Chondrocyte (in vitro differentiated cells): ENCODE measurements at places on chromosomes 5 and 9.

DNA sequence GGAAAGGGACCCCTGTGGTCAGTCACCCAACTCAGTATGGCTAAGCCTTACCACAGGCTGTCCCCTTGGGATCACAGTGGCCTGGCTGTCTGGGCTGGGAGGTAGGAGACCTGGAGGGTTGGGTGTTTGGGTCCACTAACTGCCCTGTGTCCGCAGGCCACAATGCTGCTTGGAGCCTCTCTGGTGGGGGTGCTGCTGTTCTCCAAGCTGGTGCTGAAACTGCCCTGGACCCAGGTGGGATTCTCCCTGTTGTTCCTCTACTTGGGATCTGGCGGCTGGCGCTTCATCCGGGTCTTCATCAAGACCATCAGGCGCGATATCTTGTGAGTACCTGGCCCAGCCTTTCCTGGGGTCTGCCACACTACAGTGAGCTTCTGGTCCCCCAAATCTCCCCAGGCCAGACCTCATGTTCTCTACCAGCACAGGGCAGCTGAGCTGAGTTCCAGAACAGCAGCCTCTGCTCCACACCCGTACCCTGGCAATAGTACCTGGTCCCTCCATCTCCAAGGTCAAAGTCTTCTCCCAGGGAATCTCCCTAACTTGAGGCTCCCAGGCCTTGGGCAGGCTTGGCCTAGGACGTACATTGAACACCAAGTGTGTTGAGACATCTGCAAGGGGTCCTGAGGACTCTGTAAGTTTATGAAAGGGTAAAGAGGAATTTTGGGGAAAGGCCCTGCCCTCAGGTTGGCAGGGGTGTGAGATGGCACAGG lies 2.8 kb downstream of the SLC27A4 start:
- no peak for DNase-seq

DNA sequence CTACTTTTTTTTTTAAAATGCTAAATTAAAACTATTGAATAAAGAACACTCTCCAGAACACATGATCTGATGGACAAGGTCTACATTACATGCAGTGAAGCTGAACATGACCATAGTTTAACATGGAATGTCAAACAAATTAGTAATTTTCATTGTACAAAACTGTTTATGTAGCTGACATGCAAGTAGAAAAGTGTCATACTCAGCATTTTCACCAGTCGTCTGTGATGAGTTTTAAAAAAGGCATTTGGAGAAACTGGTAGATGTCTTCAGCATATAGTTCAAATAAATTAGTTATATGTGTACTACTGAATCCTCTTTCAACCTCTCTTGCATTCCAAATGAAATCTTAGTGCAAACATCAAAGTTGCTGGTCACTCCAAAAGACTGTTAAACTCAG lies 301.9 kb downstream of the FER start:
- no peak for DNase-seq

GRCh38 chr5:148255456-148255855 lies 13.1 kb upstream of the SPINK13 start:
- no peak for DNase-seq

DNA sequence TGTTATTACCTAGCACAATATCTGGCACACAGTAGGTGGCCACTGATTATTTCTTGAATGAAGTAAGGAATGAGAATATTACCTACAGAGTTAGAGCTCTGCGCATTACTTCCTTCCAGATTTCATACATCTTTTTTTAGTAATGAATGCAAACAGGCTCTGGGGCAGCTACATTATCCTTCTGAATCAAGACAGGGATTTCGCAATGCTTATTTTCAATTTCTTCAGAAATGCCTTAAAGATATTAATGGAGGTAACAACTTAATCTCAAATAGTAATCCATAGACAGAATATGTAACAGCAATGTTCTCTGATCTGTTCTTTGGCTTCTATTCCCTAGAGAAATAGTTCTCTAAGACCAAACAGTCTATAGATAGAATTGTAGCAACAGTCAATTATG lies 32.6 kb downstream of the CDKN2A start:
- no peak for DNase-seq

DNA sequence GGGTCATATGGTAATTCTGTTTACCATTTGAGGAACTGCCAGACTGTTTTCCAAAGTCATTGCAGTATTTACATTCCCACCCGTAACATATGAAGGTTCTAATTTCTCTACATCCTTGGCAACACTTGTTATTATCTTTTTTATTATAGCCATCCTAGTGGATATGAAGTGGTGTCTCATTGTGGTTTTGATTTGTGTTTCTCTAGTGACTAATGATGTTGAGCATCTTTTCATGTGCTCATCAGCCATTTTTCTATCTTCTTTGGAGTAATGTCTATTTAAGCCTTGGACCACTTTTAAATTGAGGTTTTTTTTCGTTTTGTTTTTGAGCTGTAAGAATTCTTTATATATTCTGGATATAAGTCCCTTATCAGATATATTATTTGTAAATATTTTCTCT lies 132.8 kb upstream of the RUSC2 start:
- DNase-seq, result no peak

GRCh38 chr5:158499892-158500418 lies 599.8 kb downstream of the EBF1 start:
- DNase-seq, result no peak

DNA sequence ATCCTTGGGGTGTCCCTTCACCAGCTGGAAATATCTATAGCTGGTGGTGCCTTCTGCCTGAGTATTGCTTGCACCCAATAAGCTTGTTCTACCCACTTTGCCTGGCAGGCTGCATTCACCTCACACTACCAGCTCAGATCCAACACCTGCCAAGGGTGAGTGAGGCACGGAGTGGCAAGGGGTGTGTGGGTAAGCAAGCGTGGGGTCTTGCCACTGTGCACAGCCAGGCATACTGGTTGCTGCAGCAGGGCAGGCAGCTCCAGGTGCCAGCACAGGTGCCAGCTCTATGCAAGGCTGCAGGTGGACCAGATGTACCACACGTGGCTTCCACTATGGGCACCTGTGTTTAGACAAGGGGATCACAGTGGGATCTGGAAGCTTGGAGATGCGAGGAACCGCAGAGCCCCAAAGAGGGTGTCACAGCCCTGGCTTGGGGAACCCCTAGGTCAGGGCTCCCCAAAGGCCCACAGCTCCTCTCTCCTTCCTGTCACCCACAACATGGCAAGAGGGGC lies 167.7 kb upstream of the MRPS30 start:
- DNase-seq, result peak; percentile 68

GRCh38 chr9:94911986-94912635 lies 185.6 kb downstream of the AOPEP start:
- no peak for DNase-seq

GRCh38 chr9:2767800-2768677 lies 50.7 kb downstream of the KCNV2 start:
- DNase-seq, result no peak

DNA sequence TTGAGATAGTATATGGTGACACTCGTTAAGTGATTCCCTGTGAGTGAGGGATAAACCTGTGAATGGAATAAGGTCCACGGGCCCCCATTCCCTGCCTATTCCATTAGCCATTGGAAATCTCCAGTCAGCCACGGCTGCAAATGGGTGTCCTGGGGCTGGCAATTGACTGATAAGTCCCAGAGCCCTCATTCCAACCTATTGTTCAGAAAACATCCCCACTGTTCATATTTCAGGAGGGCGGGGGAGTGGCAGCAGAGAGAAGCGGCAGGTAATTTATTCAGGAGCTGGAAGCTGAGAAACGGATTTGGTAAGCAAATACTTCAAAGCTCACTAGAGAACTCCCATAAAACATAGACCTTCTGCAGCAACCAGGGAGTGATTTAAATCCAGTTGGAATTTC lies 42.0 kb downstream of the TMEM174 start:
- DNase-seq, result no peak

- no peak for DNase-seq
Measured at GRCh38 chr5:14236757-14237156, 93.6 kb downstream of the TRIO start.

- DNase-seq, result no peak
Measured at GRCh38 chr5:43042626-43043399, 2.7 kb upstream of the ANXA2R start.

DNA sequence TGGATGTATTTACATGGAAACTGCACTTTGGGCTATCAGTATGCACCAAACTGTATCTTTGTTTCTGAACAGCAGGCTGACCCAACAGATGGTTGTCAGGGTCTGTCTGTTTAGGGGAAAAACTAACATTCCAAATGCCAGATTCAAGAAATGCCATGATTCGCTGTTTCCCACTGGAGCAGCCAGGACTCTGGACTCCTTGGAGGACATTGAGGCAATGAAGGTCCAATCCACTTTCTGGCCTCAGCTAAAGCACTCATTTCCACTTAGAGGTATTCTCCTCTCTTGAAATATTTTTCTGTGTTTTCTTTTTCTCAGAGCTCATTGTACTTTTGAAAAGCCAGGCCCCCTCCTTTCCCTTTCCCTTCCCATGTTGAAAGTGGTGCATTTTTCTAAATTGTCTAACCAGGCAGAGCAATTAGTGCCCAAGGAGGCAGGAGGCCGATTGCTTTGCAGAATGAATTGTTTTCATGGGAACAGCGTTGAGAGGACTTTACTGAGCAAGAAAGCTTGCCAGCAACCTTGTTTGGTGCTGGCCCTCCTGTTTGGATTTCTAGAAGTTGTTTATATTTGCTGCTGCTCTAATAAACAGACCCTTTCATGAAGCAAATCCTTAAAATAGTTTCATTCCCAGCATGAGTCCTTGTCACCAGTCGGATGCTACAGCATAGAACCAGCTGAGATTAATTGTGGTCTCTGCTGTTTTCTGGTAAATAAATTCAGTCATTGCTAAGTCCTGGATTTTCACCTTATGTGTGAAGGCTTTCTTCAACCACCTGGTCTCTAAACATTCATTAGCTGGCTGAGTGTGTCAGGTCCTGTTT lies 132.8 kb upstream of the TAF11L2 start:
- DNase-seq, result no peak
